Mesothelial cell of epicardium (in vitro differentiated cells): ENCODE measurements at places on chromosomes 5 and 9.

DNA sequence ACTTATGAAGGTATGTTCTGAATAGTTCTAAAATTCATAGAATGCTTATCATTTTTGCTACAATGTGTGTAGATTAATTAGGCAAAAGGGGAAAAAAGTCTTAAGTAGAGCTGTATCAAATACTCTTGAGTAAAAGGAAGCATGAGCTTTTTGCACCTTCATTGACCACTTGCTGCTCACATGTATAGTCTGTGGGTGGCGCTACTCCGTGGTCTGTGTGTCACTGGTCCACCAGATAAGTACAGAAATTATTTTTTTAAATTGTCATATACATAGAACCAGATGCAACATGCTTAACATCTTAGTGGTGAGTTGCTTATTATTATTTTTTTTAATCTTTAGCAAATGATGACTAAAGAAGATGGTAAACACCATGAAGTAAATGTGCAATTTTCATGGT is 130.2 kb downstream of the MAN2A1 start:
- H3K4me1 ChIP-seq: no peaks in the 10 kb centered on the region
- no peak overlapping the region for H3K27ac ChIP-seq
- H3K36me3 ChIP-seq: peaks cover 9% of the 10 kb centered on the region

GRCh38 chr9:69719367-69719766 is 40.4 kb downstream of the PTAR1 start:
- no peak for DNase-seq
- H3K4me1 ChIP-seq: no peaks in the 10 kb centered on the region
- H3K36me3 ChIP-seq: peaks cover 57% of the 10 kb centered on the region
- no peak overlapping the region for H3K27ac ChIP-seq
- H3K4me3 ChIP-seq: no peak overlapping the region
- H3K27me3 ChIP-seq: no peaks in the 10 kb centered on the region

DNA sequence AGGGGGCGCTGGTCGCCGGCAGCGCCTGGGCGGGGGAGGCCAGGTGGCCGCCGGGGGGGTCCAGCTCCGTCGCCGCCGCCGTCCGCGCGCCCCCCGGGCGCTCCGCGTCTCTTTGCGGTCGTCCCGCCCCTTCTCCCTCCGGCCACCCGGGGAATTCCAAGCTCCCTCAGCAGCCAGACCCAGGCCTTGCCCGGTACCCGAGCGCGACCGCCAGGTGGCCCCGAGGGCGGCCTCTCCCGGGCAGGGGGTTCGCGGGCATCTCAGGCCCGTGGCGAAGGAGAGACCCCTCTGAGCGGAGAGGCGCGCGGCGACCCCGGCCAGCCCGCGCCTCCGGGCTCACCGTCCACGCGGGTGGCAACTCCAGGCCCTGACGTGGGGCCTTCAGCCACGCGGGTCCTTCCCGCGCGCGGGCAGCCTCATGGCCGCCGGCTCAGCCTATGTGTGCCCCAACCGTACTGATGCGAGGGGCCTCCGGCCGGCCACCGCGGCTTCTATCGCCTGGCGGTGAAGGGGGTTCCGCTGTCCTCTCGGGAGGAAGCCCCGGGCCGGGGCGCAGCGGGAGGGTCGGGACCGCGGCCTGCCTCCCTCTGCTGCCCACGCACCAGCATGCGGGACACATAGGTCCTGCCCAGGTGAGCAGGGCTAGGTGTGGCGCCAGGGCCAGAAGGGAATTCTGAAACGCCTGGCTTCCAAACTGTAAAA is 529 bp upstream of the NRARP start:
- H3K27ac ChIP-seq: no peak overlapping the region
- H3K4me3 ChIP-seq: peak overlapping the region; percentile 49
- no peaks in the 10 kb centered on the region for H3K36me3 ChIP-seq
- peaks cover 22% of the 10 kb centered on the region for H3K27me3 ChIP-seq
- DNase-seq: no peak

DNA sequence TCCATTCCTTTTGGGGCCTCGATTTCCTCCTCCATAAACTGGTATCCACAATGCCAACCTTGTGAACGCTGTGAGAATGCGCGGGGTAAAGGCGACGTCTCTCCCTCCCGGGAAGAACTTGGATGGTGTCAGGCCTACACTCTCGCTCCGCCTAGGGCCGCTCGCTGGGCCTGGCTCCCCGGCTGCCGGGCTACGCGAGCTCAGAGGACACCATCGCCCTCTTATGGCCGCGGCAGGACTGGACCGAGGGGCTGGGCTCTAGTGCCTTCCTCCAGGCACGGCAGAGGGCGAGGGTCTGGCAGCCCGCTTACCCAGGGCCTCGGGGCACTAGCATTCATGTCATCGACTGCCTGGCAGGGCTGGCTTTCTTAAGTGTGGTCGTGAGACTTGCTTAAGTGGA is 1.3 kb upstream of the EXOSC2 start:
- peaks cover 29% of the 10 kb centered on the region for H3K4me1 ChIP-seq
- H3K27ac ChIP-seq: peak overlapping the region; percentile 89
- H3K4me3 ChIP-seq: peak overlapping the region; percentile 90
- peak; percentile 53 for DNase-seq
- H3K27me3 ChIP-seq: no peaks in the 10 kb centered on the region

DNA sequence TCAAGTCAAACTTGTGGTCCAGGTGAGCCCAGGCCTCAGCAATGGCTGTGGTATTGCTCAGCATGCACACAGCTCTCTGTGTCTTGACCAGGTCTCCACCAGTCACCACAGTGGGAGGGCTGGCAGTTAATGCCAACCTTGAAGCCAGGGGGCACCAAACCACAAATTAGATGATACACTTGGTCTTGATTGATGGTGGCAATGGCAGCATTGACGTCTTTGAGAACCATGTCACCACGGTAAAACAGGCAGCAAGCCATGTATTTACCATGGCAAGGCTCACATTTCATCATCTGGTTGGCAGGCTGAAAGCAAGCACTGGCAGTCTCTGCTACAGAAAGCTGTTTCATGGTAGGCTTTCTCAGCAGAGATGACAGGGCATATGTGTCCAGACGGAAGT is 40.0 kb downstream of the NIM1K start:
- no peak overlapping the region for H3K4me3 ChIP-seq
- peaks cover 2% of the 10 kb centered on the region for H3K27me3 ChIP-seq
- peaks cover 5% of the 10 kb centered on the region for H3K4me1 ChIP-seq
- no peaks in the 10 kb centered on the region for H3K36me3 ChIP-seq
- no peak overlapping the region for H3K27ac ChIP-seq
- DNase-seq: no peak

- no peak for DNase-seq
- H3K4me3 ChIP-seq: no peak overlapping the region
- no peak overlapping the region for H3K27ac ChIP-seq
- H3K4me1 ChIP-seq: no peaks in the 10 kb centered on the region
- no peaks in the 10 kb centered on the region for H3K27me3 ChIP-seq
Observed at GRCh38 chr9:136508729-136509500, 26.1 kb upstream of the SEC16A start.

DNA sequence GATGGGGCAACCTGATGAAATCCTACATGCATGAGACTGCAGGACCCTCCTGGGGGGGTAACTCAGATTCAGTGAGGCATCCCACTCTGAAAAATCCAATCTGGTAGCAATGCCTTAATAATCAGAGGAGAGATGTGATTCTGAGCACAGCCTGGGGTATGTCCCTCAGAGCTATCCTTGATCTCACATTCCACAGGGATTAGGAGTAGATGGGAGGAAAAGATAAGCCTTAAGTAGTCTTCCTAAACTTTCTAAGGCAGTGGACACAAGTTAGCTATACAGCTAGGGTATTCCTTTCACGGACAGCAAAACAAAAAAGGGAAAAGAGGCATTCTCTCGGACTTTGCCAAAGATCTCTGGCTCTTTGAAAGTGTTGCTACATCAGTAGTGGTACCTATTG is 3.9 kb upstream of the SPATA9 start:
- no peaks in the 10 kb centered on the region for H3K36me3 ChIP-seq
- no peaks in the 10 kb centered on the region for H3K27me3 ChIP-seq
- peaks cover 4% of the 10 kb centered on the region for H3K4me1 ChIP-seq
- no peak overlapping the region for H3K4me3 ChIP-seq

DNA sequence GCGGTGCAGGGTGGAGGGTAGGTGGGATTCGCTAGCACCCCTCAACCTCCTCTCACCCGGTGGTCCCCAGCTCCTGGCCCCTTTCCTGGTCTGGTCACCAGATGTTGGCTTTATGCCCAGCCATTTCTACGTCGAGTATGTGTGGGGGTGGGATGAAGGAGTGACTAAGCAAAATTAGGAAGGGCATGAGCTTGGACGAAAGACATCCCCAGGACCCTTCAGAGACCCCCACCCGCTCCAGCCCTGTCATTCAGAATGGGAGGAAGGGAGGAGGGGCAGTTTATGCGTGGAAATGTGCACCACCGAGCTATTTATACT is 742 bp downstream of the BHMT2 start:
- H3K4me3 ChIP-seq: no peak overlapping the region
- no peaks in the 10 kb centered on the region for H3K36me3 ChIP-seq
- H3K4me1 ChIP-seq: peaks cover 6% of the 10 kb centered on the region
- no peaks in the 10 kb centered on the region for H3K27me3 ChIP-seq
- DNase-seq: no peak

GRCh38 chr9:116160676-116161571 is 7.3 kb downstream of the PAPPA start:
- H3K27me3 ChIP-seq: peaks cover 40% of the 10 kb centered on the region
- no peak overlapping the region for H3K27ac ChIP-seq
- H3K36me3 ChIP-seq: no peaks in the 10 kb centered on the region

DNA sequence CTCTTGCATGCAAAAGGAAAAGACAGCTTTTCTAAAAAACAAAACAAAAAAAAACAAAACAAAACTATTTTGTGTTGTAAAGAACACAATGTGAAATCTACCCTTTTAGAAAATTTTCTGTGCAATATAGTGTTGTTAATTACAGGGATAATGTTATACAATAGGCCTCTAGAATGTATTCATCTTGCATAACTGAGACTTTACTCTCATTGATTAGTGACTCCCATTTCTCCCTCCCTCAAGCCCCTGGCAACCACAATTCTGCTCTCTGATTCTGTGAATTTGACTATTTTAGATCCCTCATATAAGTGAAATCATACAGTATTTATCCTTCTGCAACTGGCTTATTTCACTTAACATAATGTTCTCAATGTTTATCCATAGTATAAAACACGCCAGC is 234.1 kb downstream of the TMEM161B start:
- H3K27ac ChIP-seq: no peak overlapping the region
- no peaks in the 10 kb centered on the region for H3K4me1 ChIP-seq
- no peaks in the 10 kb centered on the region for H3K27me3 ChIP-seq
- H3K36me3 ChIP-seq: no peaks in the 10 kb centered on the region

- H3K27ac ChIP-seq: no peak overlapping the region
- peaks cover 40% of the 10 kb centered on the region for H3K27me3 ChIP-seq
- DNase-seq: no peak
- H3K4me3 ChIP-seq: no peak overlapping the region
- H3K4me1 ChIP-seq: peaks cover 16% of the 10 kb centered on the region
- H3K36me3 ChIP-seq: no peaks in the 10 kb centered on the region
Observed at GRCh38 chr5:4544049-4544670, 596.0 kb upstream of the ADAMTS16 start.

DNA sequence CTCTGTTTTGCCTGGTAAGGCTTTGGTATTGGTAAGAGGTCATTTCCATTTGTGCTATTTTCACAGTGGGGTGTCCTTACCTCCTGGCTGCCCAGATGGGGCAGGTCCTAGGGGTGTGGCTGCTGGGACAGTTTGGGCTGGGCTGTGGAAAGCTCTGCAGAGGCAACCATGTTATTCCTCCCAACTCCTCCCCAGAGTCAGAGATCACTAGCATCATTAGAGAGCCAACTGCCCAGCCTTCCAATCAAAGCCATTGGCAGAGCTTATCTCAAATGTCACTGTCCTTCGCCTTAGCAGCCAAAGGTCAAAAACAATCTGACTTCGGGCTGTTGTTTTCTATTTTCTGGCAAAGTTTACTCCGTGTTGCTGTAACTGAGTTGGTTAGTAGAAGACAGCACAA is 33.6 kb upstream of the HRH2 start:
- H3K36me3 ChIP-seq: no peaks in the 10 kb centered on the region
- DNase-seq: no peak
- H3K27ac ChIP-seq: no peak overlapping the region
- no peak overlapping the region for H3K4me3 ChIP-seq

- H3K36me3 ChIP-seq: peaks cover 3% of the 10 kb centered on the region
- no peak overlapping the region for H3K4me3 ChIP-seq
- no peak overlapping the region for H3K27ac ChIP-seq
Observed at GRCh38 chr9:75175395-75175794, 87.1 kb downstream of the OSTF1 start.

- H3K27me3 ChIP-seq: peaks cover 33% of the 10 kb centered on the region
- peaks cover 29% of the 10 kb centered on the region for H3K4me1 ChIP-seq
- H3K27ac ChIP-seq: no peak overlapping the region
- DNase-seq: no peak
- H3K4me3 ChIP-seq: peak overlapping the region; percentile 57
Observed at GRCh38 chr9:33446240-33446945, 1.0 kb downstream of the AQP3 start.

DNA sequence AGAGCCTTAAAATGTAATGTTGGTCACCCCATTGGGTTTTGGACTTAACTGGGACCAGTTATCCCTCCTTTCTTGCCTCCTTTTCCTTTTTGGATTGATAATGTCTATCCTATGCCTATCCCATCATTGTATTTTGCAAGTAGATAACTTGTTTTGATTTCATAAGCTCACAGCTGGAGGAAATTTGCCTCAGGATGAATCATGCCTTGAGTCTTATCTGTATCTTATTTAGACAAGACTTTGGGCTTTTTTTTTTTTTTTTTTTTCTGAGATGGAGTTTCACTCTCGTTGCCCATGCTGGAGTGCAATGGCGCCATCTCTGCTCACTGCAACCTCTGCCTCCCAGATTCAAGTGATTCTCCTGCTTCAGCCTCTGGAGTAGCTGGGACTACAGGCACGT is 443.3 kb downstream of the DNAH5 start:
- H3K4me1 ChIP-seq: peaks cover 9% of the 10 kb centered on the region
- H3K27ac ChIP-seq: no peak overlapping the region
- peaks cover 3% of the 10 kb centered on the region for H3K27me3 ChIP-seq
- no peak for DNase-seq
- H3K36me3 ChIP-seq: no peaks in the 10 kb centered on the region

- no peaks in the 10 kb centered on the region for H3K27me3 ChIP-seq
- no peaks in the 10 kb centered on the region for H3K4me1 ChIP-seq
- no peak for DNase-seq
- H3K27ac ChIP-seq: no peak overlapping the region
Observed at GRCh38 chr5:127673117-127673800, 24.4 kb downstream of the CTXN3 start.

GRCh38 chr9:105243015-105243686 is 1.3 kb upstream of the SLC44A1 start:
- peak overlapping the region; percentile 7 for H3K4me3 ChIP-seq
- H3K27ac ChIP-seq: peak overlapping the region; percentile 83
- no peaks in the 10 kb centered on the region for H3K36me3 ChIP-seq
- no peak for DNase-seq
- H3K4me1 ChIP-seq: peaks cover 59% of the 10 kb centered on the region

- H3K27ac ChIP-seq: no peak overlapping the region
- no peaks in the 10 kb centered on the region for H3K4me1 ChIP-seq
- no peak overlapping the region for H3K4me3 ChIP-seq
- DNase-seq: no peak
- H3K27me3 ChIP-seq: no peaks in the 10 kb centered on the region
Observed at GRCh38 chr5:87127956-87128687, 139.6 kb upstream of the RASA1 start.
